ENCODE measurements at places on chromosomes 3 and 15. TPM values are rescaled to one million over a fixed set of nuclear protein-coding genes. Genes with fewer than 3 reads are reported as not detected.

Gene CCDC51
- 69.9 TPM for total RNA-seq

Gene NPAP1
- total RNA-seq: not detected

Gene GOLGA8T
- total RNA-seq: 0.06 TPM

Gene WNT7A
- 0.47 TPM for total RNA-seq

Gene PLCB2
- 0.16 TPM for total RNA-seq

Gene LRRC31
- not detected for total RNA-seq

Gene CCR9
- total RNA-seq: not detected

Measured in HT1080 (cell line).